ENCODE measurements at places on chromosomes 11 and 22.

GRCh38 chr22:32777987-32778386 lies 23.5 kb upstream of the TIMP3 start:
- DNase-seq: no peak

GRCh38 chr11:103648670-103649400 lies 387.6 kb upstream of the DDI1 start:
- DNase-seq: no peak

DNA sequence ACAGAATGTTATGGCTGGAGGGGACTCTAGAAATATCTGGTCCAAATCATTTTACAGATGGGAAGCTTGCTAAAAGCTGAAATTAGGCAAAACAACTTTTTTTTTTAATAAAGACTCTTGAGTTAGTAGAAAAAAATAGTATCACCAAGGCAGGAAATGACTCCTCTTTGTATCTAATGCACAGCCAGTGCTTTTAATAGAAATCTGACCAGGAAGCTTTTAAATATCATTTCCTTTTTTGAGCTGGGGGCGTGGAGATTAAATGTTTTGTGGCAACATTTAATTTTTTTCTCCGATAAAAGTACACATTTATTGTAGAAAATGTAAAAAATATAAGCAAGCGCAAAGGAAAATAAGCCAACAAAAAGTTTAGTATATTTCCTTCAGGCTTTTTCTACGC lies 22.5 kb downstream of the TRAF6 start:
- no peak for DNase-seq

DNA sequence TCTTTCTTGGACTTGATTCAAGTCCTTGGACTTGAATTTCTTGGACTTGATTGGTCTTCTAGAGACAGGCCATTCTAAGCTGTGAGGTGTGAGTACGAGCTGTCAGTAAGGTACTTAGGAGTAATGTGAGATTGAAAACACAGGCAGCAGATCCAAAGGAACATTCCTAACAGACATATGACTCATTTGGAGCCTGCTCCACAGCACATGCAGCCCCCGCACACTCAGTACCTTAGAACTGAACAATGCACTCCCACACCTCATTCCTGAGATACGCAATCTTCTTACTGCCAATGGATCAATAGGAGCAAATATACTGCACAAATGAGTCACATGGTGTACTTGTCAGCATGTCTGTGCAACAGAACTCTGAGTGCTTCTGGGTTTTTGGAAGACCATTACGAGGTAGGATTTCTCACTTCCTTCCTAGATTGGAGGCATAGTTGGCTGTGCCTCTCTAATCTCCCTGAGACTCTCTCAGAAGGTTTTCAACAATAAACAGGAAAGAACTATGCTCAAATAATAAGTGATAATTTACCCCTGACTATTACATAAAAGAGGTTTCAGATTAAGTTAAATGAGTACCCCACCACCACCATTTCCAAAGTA lies 243.1 kb downstream of the KCNA4 start:
- DNase-seq: no peak

- no peak for DNase-seq
These were observed 19.1 kb downstream of the ST14 start for GRCh38 chr11:130178441-130179339.
